Stimulated activated CD8-positive, alpha-beta memory T cell treated with anti-CD3 and anti-CD28 coated beads, Interleukin-15, amount 100 ng/mL, for 48 hours (primary cell): ENCODE measurements at places on chromosomes 16 and 17.

DNA sequence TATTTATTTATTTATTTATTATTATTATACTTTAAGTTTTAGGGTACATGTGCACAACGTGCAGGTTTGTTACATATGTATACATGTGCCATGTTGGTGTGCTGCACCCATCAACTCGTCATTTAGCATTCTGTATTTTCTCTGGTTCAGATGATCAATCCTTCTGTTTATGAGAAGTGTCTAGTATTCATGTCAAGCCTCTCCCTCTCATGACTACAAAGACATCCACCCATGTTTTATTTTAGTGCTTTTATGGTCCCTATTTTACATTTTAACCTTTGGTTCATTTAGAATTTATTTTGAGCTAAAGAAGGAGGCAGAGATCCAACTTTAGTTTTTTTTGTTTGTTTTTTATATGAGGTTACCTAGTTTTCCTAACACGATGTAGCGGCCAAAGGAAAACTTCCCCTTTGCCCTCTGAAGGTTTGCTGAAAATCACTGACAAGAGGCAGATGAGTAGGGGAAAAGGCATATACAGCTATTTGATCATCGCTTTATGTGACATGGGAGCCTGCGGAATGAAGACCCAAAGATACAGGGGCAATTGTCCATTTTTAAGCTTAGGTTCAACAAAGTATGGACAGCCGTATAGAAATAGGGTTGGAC, 22.4 kb upstream of the AQP8 start:
- no peak for DNase-seq

GRCh38 chr16:88655053-88655732, 4.3 kb upstream of the CYBA start:
- no peak for DNase-seq

- no peak for DNase-seq
These were observed 6.2 kb downstream of the LPCAT2 start for GRCh38 chr16:55515111-55515510.

- DNase-seq = no peak
These were observed 18.3 kb downstream of the KIAA0513 start for GRCh38 chr16:85045641-85046471.

- no peak for DNase-seq
These were observed 1.7 kb upstream of the STAT3 start for GRCh38 chr17:42389899-42390298.

- no peak for DNase-seq
These were observed 123.1 kb downstream of the SLC39A11 start for GRCh38 chr17:72969293-72969906.

- no peak for DNase-seq
These were observed 1343.6 kb downstream of the TP53TG3F start for GRCh38 chr16:34802848-34803599.

DNA sequence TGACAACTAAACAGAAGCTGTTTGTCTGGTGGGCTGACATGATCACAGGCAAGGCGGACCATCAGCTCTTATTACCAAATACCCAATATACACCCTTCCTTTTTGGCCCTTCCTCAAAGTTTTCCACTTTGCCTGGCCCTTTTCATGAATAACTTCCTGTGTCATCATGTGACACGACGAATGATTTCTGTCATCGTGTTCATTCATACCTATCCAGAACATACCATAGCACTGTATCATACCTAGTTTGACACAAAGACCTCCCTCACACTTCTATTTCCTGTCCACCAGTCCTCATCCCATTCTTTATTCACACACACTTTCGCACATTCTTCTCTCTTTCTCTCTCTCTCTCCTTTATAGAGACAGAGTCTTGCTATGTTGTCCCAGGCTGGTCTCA, 131.8 kb downstream of the STX8 start:
- no peak for DNase-seq

DNA sequence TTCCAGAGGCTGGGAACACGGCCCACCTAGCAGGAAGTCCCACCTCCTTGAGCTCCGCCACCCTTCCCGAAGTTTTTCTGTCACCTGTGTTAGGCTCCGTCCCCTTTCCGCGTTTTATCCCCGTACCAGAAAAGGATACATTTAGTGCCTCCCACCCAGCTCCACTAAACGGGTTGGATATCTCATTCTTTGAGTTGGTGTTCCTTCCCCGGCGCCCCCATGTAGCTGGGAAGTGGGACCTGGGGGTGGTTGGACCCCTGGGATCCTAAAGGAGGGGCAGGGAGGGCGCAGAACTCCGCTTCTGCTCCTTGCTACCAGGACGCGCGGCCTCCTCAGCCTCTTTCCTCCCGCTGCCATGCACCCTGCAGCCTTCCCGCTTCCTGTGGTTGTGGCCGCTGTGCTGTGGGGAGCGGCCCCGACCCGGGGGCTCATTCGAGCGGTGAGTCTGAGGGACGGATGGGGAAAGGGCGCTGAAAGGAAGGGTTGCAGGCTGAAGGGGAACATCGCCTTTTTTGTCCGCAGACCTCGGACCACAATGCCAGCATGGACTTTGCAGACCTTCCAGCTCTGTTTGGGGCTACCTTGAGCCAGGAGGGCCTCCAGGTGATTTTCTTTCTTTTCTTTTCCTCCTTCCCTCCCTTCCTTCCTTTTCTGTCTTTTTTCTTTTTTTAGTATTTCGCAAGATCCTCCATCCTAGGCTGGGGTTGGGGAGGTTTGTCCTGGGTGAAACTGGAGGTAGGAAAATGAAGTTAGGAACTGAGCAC, 669 bp downstream of the RNF167 start:
- no peak for DNase-seq

- no peak for DNase-seq
These were observed 631 bp downstream of the RETREG3 start for GRCh38 chr17:42608305-42609181.
